ENCODE measurements at places on chromosomes 6 and 20.

GRCh38 chr6:9252799-9253198 lies 817.5 kb upstream of the SLC35B3 start:
- H3K4me1 ChIP-seq, result no peaks in the 10 kb centered on the region
- H3K4me3 ChIP-seq, result no peak overlapping the region
- H3K27ac ChIP-seq, result no peak overlapping the region
- no peak for DNase-seq

GRCh38 chr6:118856301-118856700 lies 37.7 kb upstream of the ASF1A start:
- no peaks in the 10 kb centered on the region for H3K27me3 ChIP-seq
- DNase-seq, result no peak
- no peak overlapping the region for H3K4me3 ChIP-seq
- H3K27ac ChIP-seq, result no peak overlapping the region
- no peaks in the 10 kb centered on the region for H3K4me1 ChIP-seq
- H3K36me3 ChIP-seq, result no peaks in the 10 kb centered on the region

GRCh38 chr20:5770231-5770986 lies 20.2 kb downstream of the SHLD1 start:
- H3K27ac ChIP-seq, result peak overlapping the region; percentile 60
- no peaks in the 10 kb centered on the region for H3K4me1 ChIP-seq
- H3K4me3 ChIP-seq, result no peak overlapping the region

DNA sequence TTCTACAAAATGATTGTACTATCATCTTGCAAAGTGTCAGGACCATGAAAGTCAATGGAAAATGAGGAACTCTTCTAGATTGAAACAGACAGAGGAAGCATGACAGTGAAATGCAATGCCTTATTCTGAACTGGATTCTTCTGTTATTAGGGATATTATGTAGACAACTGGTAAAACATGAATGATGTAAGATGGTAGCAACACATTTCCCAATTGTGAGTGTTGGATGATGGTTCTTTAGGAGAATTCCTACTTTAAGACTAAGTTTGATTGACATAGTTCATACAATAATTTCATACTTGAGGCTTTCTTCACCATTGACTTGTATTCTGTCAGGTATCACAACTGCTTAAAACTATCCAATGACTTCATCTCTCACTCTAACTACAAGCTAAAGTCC lies 4.5 kb downstream of the UBE3D start:
- no peak overlapping the region for H3K27ac ChIP-seq
- no peak overlapping the region for H3K4me3 ChIP-seq

DNA sequence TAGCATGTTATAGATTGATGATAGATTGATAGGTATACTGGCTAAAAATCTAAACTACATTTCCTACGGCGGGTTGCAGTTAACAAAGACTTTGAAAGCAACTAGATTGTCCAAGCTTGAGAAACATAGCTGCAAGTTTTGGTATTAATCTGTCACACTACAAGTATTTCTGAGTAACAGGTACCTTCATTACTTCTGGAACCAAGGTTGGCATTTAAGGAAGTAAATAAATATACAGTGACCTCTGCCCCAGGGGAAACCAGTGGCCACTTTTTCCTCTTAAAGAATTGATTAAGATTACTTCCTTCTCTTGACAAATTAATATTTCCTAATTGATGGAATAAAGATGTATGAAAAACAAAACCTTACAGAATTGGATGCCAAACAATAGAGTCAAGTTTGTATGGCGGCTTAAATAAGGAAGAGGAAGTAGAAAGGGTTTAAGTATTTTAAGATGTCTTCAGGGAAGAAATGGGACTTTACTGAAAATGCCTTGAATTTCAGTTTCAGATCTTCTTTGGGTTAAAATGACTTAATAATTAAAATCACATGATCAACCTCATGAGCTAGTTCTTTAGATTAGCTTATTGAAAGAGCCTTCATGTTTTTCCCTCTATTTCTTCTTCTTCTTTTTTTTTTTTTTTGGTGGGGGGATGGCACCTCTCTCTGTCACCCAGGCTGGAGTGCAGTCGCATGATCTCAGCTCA lies 132.8 kb downstream of the DOK5 start:
- no peak overlapping the region for H3K27ac ChIP-seq
- no peak overlapping the region for H3K4me3 ChIP-seq
- no peaks in the 10 kb centered on the region for H3K27me3 ChIP-seq
- no peak for DNase-seq
- H3K4me1 ChIP-seq, result no peaks in the 10 kb centered on the region

- H3K4me1 ChIP-seq, result no peaks in the 10 kb centered on the region
- no peak for DNase-seq
- H3K27ac ChIP-seq, result no peak overlapping the region
- no peak overlapping the region for H3K4me3 ChIP-seq
Observed at GRCh38 chr20:24877652-24878051, 71.4 kb upstream of the CST7 start.

- no peak overlapping the region for H3K4me3 ChIP-seq
- H3K27ac ChIP-seq, result no peak overlapping the region
- no peak for DNase-seq
Observed at GRCh38 chr20:17916433-17916891, 52.1 kb downstream of the SNX5 start.

DNA sequence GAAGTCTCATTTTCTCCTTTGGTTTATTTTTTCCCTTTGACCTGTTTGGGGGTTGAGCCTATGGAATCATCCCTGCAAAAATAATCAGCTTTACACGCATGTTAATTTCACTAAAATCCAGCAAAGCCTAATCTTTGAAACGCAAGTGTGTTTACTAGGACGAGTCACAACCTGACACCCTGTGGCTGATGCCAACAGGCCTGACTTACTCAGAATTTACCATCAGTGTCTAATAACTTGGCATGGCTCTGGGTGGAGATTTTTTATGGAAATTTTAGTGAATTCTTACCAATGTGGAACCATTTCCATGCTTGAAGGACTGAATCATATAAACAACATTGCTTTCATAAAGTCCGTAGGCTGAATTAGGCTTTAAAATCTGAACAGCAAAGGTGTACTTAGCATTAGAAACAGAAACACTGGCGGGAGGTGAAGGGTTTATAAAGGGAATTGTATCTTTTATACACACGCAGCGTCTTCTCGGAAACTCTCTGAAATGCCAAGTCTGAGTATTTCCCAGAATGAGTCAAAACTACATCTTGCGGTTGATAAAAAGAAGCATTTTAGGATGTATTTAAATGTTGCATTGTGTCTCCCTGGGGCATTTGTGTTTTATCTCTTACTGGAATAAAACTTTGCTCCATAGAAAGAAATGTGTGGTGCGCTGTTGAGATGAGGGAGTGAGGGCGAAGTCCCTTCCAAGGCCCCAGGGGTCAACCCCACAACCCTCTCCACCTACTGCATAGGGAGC lies 81.2 kb downstream of the DACT2 start:
- H3K4me1 ChIP-seq, result no peaks in the 10 kb centered on the region
- no peaks in the 10 kb centered on the region for H3K36me3 ChIP-seq
- H3K4me3 ChIP-seq, result no peak overlapping the region
- H3K27ac ChIP-seq, result no peak overlapping the region
- DNase-seq, result no peak

- no peak overlapping the region for H3K27ac ChIP-seq
- H3K4me3 ChIP-seq, result peak overlapping the region; percentile 39
- H3K4me1 ChIP-seq, result no peaks in the 10 kb centered on the region
- no peaks in the 10 kb centered on the region for H3K27me3 ChIP-seq
- H3K36me3 ChIP-seq, result no peaks in the 10 kb centered on the region
- no peak for DNase-seq
Observed at GRCh38 chr20:64102647-64103354, 4.6 kb downstream of the NPBWR2 start.

DNA sequence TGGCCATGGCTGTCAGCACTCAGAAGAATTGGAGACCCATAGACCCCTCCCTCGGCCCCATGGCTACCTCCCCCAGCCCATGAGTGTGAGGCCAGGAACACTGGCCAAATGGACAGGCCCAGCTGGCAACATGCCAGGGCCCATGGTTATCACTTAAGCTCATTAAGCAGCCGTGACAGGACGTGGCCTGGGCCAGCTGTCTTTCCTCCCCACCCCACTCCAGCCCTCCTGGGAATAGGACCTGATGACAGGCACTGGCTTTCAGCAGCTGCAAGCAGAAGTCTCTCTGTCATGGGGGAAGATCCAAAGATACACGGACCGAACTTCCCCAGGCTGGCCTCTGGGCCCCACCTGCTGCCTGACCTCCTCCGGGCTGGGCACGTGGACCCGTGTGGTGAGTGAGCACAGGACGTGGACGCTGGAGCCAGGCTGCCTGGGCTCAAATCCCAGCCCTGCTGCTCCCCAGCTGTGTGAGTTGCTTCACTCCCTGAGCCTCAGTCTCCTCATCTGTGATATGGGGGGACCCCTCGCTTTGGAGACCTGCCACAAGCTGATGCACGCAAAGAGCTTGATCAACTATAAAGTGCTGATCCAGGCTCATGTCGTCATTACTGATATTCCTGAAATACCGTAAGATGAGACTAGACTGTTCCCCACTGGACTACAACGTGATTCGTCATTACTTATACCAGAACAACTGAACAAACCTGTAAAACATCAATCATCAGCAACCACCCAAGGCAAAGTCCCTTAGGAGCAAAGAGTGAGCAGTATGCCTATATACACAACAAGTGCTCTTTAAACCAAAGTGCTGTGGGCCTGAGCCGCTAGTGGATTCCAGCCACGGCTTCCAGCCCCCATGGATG lies 22.0 kb upstream of the VSTM2L start:
- H3K27me3 ChIP-seq, result no peaks in the 10 kb centered on the region
- H3K4me1 ChIP-seq, result no peaks in the 10 kb centered on the region
- no peak overlapping the region for H3K4me3 ChIP-seq
- DNase-seq, result no peak
- no peak overlapping the region for H3K27ac ChIP-seq
- no peaks in the 10 kb centered on the region for H3K36me3 ChIP-seq

- H3K4me1 ChIP-seq, result no peaks in the 10 kb centered on the region
- H3K36me3 ChIP-seq, result no peaks in the 10 kb centered on the region
- no peak overlapping the region for H3K4me3 ChIP-seq
- DNase-seq, result no peak
- no peaks in the 10 kb centered on the region for H3K27me3 ChIP-seq
Observed at GRCh38 chr6:115969930-115970273, 90.8 kb downstream of the FRK start.

- no peaks in the 10 kb centered on the region for H3K36me3 ChIP-seq
- no peak overlapping the region for H3K4me3 ChIP-seq
- H3K4me1 ChIP-seq, result no peaks in the 10 kb centered on the region
- H3K27ac ChIP-seq, result no peak overlapping the region
- no peak for DNase-seq
Observed at GRCh38 chr20:32149566-32150170, 40.2 kb downstream of the TM9SF4 start.

Measured in Peyer's patch (tissue), 4 donors.